Stimulated activated CD8-positive, alpha-beta memory T cell treated with anti-CD3 and anti-CD28 coated beads, Interleukin-7, amount 100 ng/mL, for 1 hour (primary cell): ENCODE measurements at places on chromosomes 2 and 18.

DNA sequence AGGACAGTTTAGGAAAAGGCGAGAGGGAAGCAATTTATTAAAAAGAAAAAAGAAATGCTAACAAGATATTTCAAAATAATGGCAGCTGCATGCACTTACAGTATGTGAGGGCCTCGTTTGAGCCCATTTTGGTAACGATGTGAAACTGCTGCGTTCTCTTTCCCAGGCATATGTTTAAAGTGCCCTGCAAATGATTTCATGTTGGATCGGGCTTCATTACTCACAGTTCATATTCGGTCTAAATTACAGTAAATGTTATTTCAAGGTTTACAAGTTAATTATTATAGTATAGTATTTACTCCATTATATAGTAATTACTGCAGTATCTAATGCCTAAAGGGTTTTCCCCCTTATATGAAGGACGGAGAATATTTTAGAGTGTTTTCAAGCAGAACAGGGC lies 679.1 kb downstream of the BCL11A start:
- no peak for DNase-seq

- DNase-seq = no peak
Measured at GRCh38 chr18:34220081-34220815, 4.5 kb downstream of the NOL4 start.

- no peak for DNase-seq
Measured at GRCh38 chr2:133573491-133574162, 5.4 kb upstream of the NCKAP5 start.

DNA sequence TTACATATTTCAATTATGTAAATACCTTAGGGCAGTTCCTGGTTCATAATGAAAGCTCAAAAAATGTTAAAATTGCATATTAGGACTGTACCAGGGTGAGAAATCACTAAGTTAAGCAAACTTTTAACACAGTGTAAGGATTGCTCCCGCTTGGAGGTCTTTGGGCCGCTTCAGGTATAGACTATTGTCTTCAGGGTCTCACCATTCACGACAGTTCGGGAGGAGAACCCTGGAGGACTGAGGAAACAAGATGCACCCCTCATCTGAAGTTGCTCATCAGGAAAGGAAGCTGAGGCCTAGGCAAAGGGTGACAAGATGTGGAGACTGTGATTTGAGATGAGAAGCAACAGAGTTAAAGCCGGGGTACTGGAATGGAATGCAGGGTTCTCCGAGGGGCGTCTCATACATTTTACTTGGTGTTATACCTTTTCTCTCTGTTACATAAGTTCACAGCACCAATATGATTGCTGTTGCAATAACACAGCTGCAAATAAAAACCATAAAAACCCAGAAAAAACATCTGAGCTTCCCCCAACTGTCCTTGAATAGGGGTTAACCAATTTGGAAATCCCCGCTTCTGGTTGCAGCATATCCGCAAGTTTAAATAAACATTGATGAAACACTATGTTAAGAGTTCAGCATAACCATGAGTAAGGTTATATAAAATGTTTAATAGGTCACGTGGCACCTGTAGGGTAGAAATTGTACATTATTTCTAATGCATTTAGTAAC lies 40.1 kb downstream of the FBXO48 start:
- no peak for DNase-seq

GRCh38 chr18:36355511-36355910 lies 58.0 kb downstream of the FHOD3 start:
- DNase-seq = no peak

- no peak for DNase-seq
Measured at GRCh38 chr2:127053731-127054603, 53.0 kb downstream of the BIN1 start.

GRCh38 chr2:71561441-71562267 lies 108.3 kb downstream of the DYSF start:
- DNase-seq = no peak

GRCh38 chr2:73114273-73114867 lies 1.6 kb upstream of the RAB11FIP5 start:
- no peak for DNase-seq

- no peak for DNase-seq
Measured at GRCh38 chr18:25164848-25165811, 186.8 kb downstream of the ZNF521 start.

GRCh38 chr18:56286775-56287325 lies 351.5 kb downstream of the TXNL1 start:
- no peak for DNase-seq

DNA sequence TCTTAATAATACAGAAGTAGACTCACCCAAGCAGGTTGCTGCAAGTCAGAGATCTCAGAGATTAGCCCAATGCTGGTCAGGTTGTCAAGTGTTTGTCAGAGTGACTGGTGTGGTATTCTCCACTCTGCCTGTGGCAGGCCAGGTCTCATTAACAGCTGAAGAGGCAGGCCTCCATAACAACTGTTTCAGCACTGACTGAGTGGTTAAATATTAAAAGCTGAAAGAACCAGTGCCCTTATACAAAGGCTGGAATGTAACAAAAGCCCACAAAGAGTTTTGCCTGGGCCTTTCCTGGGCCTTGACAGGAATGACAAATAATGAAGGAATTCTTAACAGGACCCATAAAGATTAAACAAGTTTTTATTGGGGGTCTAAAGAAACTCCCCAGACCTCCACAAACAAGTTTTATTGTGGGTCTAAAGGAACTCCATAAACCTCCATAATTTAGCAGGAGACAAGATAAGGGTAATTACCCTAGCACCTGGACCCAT lies 26.8 kb downstream of the SULT1C2 start:
- DNase-seq = no peak

GRCh38 chr18:38576349-38576748 lies 1010.8 kb upstream of the CELF4 start:
- no peak for DNase-seq

DNA sequence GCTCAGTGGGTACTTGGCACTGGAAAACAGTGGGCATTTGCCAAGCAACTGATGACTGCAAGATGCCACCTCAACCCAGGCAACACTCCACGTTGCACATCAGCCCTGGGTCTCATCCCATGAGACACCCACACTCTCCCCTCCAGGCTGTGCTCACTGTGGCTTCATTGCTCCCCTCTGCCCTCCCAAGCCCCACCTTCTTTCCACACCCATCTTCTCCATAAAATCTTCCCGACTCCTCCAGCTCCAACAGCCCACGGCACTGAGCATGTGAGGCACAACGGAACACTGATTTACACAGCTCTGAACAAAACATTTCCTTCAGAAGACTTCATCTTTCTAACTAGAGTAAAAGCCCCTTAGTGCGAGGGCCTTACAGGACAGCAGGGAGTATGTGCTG lies 117.8 kb upstream of the ACAA2 start:
- DNase-seq = no peak

- no peak for DNase-seq
Measured at GRCh38 chr2:240045098-240045497, 8.2 kb downstream of the OR6B3 start.

DNA sequence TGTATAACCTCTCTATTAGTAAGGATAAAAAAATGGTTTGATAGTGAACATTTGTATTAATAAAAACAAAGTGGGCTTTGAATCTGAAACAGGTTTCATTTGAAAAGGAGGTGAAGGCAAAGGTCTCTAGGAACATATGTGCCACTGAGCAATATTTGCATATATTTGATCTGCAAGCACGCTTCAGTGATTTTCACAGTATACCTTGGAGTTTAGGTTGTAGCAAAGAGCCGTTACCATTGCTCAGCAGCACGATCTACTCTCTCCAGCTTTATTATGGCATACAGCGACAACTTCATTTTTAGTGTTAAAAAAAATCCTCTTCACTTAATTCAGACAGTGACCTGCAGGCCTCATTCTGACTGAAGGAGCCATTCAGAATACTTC lies 75.8 kb upstream of the ZEB2 start:
- no peak for DNase-seq

DNA sequence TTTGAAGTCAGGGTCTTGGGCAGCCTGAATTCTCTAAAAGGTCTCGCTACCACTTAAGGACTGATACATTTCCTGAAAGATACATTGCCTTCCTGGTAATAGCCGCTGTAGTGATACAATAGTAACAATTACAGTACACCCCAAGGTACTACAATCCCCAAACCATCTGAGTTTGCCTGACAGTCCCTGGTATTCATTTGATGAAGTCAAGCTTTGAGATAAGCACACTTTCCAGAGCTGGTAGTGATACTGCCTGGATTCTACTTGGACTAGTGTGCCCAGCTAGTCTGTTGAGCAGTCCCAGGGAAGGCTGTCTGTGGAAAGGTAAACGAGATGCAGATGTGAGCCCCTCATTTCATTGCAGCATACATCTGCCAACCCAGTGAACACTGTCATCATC lies 24.4 kb upstream of the ITGB6 start:
- DNase-seq = no peak

DNA sequence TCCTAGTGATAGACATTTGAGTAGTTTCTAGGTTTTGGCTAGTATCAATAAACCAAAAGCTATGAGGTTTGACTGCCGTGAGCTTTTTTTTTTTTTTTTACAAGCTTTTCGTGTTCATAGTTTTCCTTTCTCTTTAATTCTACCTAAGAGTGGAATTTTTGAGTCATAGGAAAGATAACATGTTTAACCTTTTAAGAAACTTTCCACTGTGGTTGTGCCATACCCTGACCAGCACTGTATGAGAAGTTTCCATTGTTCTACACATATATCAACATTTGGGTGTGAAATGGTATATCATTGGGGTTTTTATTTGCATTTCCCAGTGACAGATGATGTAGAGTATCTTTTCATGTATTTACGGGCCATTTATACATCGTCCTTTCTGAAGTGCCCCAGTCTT lies 31.7 kb downstream of the UBE2F start:
- DNase-seq = no peak

GRCh38 chr2:206869824-206870495 lies 69.4 kb upstream of the CPO start:
- no peak for DNase-seq

DNA sequence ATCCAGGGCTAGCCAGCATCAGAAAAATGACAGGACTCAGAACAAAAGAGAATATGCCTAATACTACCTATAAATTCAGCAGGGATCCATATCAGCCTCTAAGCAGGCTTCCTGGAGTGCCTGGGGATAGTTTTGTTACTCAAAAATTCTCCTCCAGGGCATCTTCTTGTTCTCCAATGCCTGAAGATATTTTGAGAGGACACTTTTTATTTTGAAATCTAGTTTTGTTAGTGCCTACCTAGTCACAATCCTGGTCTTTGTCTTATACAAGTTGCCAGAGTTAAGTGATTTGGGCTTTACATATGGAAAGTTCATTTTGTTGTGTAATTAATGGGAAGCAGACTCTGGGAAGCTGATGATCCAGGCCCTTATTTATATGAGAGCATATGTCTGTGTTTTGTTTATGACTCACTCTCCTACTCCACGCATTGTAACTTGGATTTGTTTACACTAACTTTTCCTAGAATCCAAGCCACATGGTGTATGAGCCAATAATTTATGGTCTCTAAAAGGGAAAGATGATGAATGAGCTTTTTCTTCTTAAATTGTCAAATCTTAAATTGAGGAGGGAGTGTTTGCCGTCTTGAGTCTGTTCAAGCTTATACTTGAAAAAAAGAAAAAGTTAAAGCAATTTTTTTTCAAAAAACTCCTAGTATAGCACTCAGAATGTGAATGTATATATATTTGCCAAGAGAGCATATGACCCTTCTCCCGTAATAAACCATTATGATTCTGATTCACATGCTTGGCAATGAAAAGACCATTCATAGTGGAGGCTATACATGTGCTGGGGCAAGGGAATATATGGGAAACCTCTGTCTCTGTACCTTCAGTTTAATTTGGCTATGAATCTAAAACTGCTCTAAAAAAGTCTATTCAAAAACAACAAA lies 370.3 kb downstream of the SETBP1 start:
- DNase-seq = no peak

- DNase-seq = no peak
Measured at GRCh38 chr2:188452084-188452483, 160.4 kb downstream of the GULP1 start.

- DNase-seq = no peak
Measured at GRCh38 chr2:108632332-108633160, 86.7 kb upstream of the RANBP2 start.

DNA sequence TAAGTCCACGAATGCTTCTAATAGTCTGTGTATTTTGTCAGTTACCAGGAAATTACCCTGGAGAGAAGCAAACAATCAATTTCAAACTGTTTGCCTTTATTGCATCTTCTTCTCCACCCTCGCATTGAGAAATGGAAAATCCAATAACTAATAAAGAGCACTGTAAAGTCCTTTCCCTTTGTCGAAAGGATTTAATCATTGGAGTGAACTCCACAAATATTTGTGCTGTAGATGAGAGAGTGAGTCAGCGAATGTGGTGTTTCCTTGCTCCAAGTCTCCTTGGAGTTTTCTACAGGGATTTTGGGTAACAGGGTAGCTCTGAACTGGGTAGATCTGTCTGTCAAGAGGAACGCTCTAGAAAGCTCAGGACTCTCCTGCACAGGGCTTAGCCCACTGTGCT lies 240.2 kb downstream of the KCNS3 start:
- DNase-seq = no peak

DNA sequence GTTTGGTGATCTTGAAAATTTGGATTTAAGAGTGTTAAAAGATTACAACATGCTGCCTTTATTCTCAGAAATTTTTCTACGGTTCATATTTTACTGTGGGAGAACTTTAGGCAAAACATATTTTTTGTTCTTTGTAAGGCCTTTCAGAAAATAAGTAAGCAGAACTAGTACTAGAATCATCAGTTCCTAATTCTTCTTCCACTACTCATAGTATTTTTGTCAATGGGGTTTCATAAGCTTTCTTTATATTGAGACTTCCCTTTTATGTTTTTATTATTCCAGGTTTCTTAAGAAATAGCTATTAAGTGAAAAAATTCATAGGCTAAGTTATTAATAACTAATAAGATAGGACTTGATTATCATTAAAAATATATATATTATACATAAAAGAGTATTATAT lies 12.4 kb downstream of the UGGT1 start:
- no peak for DNase-seq

- DNase-seq = no peak
Measured at GRCh38 chr18:72325307-72325706, 218.8 kb downstream of the CBLN2 start.

DNA sequence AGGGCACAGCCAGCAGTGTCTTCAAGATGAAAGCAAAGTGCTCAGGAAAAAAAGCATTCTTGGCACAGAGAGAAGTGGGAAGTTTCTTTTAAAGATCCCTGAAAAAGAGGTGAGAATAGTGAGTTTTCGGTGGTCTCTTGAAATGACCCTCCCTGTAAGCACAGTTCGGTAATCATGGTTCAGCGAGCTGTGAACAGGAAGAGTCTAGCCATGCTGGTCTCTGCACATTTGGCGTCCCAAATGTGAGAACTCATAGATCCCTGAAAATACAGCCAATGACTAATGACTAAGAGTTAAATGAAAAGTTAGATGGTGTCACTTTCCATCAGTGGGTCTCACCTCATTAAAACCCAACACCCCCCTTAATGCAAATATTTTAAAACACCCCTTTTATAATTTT lies 3.4 kb downstream of the IL1R1 start:
- no peak for DNase-seq
